Parietal lobe (tissue), 2 donors: ENCODE measurements at places on chromosomes 11 and 22. TPM values are rescaled to one million over a fixed set of nuclear protein-coding genes. Genes with fewer than 3 reads are reported as not detected.

Gene VSIG10L2
- not detected for total RNA-seq

Gene NKAPD1
- 32.2 TPM for total RNA-seq

Gene PLAAT5
- total RNA-seq = 1.9 TPM

Gene API5
- 110 TPM for total RNA-seq

Gene DNAL4
- total RNA-seq = 17.5 TPM
